ENCODE measurements at places on chromosomes 16 and 17.

DNA sequence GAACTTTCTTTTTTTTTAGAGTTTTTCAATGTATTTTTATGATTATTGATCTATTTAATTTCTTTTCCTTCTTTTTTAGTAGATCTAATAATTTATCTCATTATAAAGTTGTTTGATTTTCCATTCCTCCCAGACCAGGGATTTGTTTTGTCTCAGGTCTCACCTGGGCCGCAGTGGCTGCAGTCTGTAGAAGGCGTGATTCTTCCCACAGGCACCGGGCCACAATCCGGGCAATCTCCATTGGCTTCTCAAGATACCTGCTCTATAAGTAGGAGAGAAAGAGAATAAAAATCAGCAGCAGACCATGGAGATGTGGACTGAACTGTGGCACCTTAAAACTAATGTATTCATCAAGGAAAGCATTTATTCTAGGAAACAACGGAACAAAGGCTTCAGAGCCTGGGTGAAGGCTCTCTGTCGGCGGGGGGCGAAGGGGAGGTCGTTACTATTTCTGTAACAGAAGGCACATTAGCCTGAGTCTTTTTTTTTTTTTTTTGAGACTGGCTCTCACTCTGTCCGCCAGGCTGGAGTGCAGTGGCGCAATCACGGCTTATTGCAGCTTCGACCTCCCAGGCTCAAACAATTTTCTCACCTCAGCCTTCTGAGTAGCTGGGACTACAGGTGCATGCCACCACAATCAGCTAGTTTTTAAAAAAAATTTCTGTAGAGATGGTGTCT lies 42.7 kb downstream of the STAT3 start:
- no peak for DNase-seq

DNA sequence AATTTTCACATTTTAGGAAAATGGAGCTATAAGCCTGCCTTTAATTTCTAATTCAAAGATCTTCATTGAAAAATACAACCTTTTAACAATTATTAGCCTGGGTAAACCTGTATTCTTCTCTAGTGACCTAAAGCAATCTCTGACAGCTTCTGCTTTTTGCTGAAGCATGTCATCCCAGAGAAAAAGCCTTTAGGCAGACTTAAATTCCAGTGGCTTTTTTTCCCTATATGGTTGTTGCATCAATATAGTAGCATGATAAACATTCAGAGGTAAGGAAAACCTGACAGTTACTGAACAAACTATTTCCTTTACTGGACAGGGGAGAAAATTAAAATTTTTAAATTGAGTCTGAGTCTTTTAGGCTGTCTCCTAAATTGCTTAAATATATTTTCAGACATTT lies 7.8 kb upstream of the EVI2A start:
- no peak for DNase-seq

DNA sequence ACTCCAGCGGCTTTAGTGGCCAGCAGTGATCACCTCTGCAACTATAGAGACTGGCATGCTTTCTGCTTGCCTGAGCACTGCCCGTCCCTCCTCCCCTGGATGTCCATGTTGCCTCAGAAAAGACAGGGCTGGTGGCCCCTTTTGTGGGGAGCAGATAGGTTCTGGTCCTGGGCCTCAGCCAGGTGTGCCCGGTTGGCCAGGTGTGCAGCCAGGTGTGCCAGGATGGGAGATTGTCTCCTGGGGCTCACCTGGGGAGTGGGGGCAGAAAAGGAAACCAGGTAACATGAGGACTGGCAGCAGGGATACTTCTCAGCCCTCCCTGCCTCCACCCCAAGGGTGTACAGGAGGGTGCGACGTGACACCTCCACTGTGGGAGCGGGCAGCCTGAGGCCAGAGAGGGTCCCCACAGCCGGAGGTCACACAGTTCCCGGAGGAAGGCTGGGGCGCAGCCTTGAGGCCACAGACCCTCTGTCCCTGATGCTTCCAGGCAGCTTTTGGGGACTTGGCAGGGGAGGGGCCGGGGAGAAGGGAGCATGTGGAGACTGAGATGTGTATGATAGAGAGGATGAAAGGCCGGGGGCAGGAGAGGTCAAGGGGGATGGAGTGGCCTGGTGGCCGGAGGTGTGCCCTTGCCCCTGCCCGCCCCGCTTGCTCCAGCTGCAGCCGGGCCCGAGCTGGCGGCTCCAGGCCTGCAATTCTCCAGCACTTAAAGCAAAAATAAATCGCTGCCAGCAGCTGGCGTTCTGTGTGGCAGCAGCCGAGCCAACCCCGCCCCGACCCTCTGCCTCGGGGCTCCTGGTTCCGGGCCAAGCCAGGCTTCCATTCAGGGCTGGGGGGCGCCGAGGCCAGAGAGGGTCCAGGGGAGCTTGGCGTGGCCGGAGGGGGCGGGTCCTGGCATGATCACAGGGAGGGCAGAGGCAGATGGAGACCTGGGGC lies 6.7 kb downstream of the KCNJ12 start:
- no peak for DNase-seq

DNA sequence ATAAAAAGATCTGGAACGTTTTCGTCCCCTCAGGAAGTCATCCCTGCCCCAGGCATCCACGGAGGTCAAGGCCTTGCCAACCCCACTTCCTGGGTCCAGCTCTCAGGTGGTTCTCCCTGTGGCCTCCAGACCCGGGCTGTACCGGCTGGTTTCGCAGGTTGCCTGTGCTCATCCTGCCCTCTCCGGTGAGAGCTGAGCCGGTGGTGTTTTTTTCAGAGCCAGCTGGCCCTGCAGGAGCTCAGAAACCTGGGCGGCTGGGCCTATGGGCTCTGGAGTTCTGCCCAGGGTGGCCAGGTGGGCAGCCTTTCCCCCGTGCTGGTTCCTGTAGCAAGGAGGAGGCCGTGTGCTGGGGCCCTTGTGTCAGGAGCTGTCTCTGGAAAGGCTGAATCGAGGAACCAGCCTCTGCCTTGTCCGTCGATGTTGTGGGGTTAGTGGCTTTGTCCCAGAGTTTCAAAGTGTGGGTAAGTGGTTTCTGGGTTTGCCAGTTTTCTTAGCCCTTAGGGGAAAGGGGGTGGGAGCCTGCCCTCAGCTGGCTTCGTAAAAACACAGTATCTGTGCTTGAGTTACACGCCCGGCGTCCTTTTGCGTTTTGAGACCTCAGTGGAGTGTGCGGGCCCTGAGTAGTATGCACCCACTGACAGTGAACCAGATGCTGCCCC lies 23.6 kb downstream of the C16orf90 start:
- DNase-seq: no peak

- no peak for DNase-seq
These were observed 25.9 kb upstream of the CACNG4 start for GRCh38 chr17:66938656-66939055.

DNA sequence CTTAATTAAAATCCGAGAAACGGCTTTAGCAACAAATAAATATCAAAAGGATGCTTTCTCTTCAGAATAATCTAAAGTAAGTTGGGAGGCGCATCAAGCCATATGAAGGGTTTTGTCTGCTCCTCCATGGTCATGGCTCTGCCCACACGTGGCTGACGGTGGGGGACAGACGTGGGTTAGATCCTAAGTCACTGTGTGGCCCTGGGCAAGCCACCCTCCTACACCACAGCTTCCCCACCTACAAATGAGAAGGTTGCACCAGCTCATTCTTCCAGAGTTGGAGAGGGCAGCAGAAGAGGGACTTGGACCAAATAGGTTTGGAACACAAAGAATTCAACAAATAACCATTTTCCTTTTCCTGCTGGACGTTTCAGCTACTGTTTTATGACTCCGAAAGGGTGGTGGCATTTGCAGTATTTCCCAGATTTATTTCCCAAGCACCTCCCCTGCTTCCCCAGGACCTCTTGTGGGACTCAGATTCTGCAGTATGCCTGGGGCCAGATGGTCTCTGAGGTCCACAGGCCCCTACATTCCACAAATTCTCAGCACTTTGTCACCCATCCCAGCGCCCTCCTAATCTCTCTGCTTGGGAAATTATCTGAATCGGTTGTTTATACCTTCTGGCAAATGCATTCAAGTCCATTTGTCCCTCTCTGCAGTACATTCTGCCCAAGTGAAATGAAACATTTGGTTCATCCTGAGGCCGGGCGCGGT lies 17.8 kb downstream of the LRRC75A start:
- no peak for DNase-seq

Data from kidney tubule cell (primary cell).